ENCODE measurements at places on chromosomes 2 and 18.

GRCh38 chr18:22604390-22604985, 186.8 kb upstream of the CTAGE1 start:
- no peak for DNase-seq

DNA sequence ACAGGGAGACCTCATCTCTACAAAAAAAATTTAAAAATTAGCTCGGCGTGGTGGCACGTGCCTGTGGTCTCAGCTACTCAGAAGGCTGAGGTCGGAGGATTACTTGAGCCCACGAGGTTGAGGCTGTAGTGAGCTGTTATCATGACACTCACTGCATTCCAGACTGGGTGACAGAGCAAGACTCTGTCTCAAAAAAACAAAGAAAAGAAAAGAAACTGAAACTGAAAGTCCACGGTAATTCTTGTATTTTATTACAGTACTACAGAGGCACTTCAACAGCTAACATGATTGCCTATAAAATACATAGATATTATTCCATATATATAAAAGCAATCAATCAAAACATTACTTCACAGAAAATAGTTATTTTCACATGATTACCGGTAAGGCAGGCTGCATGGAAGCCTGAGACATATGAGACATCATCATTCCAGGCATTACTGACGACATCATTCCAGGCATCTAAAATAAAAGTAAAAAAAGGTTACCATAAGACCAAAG, 23.1 kb downstream of the PRPF40A start:
- DNase-seq = no peak

DNA sequence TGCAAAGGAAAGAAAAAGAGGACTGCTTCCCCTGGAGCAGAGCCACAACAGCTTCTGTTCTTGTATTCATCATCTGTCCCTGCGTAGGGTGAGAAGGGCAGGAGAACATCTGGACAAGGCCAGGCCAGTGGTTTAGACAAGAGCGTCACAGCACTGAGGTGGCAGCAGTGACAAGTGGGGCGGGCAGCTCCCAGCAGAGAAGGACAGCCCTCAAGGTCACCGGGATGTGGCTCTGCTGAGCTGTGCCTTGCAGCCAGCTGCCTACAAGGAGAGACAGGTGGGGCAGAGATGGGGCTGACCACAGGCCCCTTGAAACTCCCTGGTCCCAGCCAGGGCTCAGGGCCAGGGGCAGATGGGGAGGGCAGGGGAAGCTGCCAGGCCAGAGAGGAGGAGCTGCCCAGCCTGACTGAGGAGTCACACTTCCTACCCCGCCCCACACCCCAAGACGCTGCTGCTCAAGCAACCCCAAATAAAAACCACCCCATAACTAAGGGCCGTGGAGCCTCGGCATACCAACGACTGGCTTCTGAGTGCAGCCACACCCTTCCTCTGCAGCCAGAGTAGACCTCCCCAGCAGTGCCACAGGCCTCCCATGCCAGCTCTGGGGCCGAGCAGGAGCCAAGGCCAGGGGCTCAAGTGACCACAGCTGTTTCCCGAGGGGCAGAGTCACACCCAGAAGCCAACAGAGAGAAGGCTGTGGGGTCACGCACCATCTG, 5.4 kb downstream of the RAB11FIP5 start:
- DNase-seq = no peak

- DNase-seq = no peak
Observed at GRCh38 chr2:134087371-134087921, 166.4 kb upstream of the MGAT5 start.
